Stimulated activated CD8-positive, alpha-beta memory T cell treated with anti-CD3 and anti-CD28 coated beads, Interleukin-4, amount 100 ng/mL, for 4 hours (primary cell): ENCODE measurements at places on chromosomes 3 and 15.

DNA sequence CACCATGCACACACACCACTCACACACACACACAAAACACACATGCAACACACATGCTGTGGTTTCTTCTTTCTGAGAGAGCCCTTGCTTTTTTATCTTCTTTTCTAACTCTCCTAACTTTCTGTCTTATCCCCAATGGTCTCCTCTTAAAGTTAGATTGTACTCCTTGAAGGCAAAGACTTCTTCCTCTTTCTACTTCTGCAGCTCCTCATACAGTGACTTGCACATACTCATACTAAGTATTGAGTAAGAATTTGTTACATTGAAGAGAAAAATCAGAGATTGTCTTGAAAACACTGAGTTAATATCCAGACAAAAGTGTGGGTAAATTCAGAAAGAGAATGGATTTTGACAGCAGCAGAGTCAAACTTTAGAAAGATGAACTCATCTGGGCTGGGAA lies 64.4 kb downstream of the GTPBP8 start:
- DNase-seq = no peak

GRCh38 chr3:160374472-160374871 lies 24.6 kb downstream of the IFT80 start:
- no peak for DNase-seq

DNA sequence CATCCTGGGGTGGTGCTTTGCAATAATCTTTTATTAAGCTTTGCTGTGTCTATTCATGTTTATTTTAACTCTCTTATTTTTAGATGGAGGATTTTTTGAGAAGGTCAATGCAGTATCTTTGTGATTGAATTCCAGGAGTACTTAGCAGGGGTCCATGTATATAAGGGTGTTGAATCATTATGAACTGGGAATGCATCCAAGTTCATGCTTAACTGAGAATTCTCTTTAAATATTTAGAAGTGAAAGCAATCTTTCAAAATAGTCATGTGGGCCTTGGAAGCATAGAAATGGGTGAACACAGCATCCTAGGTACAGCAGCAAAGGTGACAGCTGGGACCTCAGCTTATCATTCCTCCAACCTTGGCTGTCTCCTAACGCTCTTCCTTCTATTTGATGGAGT lies 27.3 kb downstream of the SPTSSB start:
- no peak for DNase-seq

DNA sequence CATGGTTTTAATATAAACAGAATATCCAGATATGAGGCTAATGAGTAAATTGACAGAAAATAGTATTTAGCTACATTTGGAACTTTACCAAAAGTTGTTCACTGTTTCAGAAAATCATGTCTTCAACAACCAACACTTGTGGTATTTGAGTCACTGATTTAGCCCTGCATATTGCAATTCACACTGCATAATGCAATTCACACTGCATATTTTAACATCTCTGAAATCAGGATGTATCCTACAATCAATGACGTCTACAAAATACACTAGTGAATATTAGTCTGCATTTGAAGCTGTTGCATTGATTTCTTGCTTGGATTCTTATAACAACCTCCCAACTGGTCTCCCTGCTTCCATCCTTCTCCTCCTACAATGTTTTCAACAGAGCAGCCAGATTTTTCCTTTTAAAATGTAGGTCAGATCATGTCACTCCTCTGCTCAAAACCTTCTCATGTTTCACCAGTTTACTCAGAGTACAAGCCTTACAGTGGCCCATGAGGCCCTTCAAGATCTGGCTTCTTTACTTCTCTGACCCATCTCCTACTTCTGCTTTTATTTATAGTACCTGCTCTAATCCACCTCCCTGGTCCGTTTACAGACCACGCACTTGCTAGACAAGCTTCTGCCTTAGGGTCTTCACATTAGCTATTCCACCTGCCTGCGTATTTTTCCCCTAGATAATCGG lies 11.4 kb upstream of the RAB11A start:
- no peak for DNase-seq

- DNase-seq = no peak
Measured at GRCh38 chr3:28042095-28042635, 199.3 kb upstream of the CMC1 start.

DNA sequence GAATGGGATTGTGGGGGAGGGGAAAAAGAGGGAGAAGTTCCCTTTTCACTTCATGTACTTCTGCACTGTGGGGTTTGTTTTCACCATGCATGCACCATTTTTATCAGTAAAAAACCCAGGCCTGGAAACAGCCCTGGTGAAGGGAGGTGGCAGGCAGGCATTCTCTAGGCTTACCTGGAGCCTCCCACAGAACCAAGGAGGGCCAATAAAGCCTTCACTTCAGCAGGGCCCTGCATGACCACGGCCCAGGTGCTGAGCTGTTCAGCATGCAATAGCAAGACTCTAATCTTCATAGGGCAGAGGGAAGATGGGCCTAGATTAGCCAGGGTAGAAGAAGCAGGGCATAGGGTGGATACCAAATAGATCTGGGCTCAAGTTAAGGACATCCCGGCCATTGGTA lies 49.6 kb downstream of the SCN5A start:
- no peak for DNase-seq
